Activated T-helper 17 cell treated with anti-CD3 and anti-CD28 coated beads, Interleukin-2, amount 50 U/mL, for 72 hours (primary cell): ENCODE measurements at places on chromosomes 5 and 9. TPM values are rescaled to one million over a fixed set of nuclear protein-coding genes. Genes with fewer than 3 reads are reported as not detected.

The PTGDS gene
- total RNA-seq: 1.3 TPM

The ARL14EPL gene
- total RNA-seq: not detected

The LEAP2 gene
- total RNA-seq: 2.9 TPM

The BARHL1 gene
- total RNA-seq: not detected

DNA sequence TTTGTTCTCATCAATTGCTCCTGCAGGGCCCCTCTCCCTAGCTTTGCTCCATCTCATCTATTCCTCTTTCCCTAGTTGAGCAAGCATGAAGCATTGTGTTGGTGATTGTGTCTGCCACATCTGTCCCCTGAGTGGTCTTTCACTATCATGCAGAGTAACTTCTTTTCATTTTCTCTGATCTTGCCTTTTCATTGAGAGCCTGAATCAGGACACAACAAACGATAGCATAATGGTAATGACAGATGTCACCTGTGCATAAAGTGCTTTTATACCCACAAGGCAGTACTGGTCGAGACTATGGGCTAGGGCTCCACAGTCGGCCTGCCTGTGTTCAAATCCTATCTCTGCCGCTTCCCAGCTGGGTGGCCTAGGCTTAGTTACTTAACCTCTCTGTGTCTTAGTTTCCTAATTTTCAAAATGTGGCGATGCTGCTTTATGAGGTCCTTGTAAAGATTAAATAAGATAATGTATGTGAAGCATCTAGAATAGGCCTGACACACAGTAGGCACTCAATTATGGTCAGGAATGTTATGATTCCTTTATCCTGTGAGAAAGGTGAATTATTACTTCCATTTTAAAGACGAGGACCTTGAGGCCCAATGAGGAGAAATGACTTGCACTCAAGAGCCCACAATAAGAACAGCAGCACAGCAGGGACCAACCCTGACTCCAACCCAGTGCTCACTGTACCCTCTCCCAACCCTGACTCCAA is 137.1 kb upstream of the ZNF618 start:
- peak; percentile 5 for ATAC-seq
